ENCODE measurements at places on chromosomes 1 and 21. TPM values are rescaled to one million over a fixed set of nuclear protein-coding genes. Genes with fewer than 3 reads are reported as not detected.
A peak's percentile ranks its signal among the peaks of the same experiment; 100 is the strongest.

- peak; percentile 17 for DNase-seq
- H3K4me1 ChIP-seq: peaks cover 18% of the 10 kb centered on the region
- no peak overlapping the region for H3K4me3 ChIP-seq
- H3K36me3 ChIP-seq: no peaks in the 10 kb centered on the region
Observed at GRCh38 chr1:97942161-97943123, 21.6 kb upstream of the DPYD start.

- no peak overlapping the region for H3K4me3 ChIP-seq
- peaks cover 6% of the 10 kb centered on the region for H3K4me1 ChIP-seq
- no peaks in the 10 kb centered on the region for H3K27me3 ChIP-seq
- no peak overlapping the region for H3K27ac ChIP-seq
Observed at GRCh38 chr1:23836037-23836436, 10.8 kb upstream of the HMGCL start.

GRCh38 chr1:41892301-41892781, 26.4 kb downstream of the HIVEP3 start:
- H3K27me3 ChIP-seq: no peaks in the 10 kb centered on the region
- peak overlapping the region; percentile 60 for H3K4me3 ChIP-seq
- H3K27ac ChIP-seq: peak overlapping the region; percentile 68
- no peak for DNase-seq
- no peaks in the 10 kb centered on the region for H3K36me3 ChIP-seq
- peaks cover 23% of the 10 kb centered on the region for H3K4me1 ChIP-seq

- H3K27me3 ChIP-seq: peaks cover 2% of the 10 kb centered on the region
- no peaks in the 10 kb centered on the region for H3K4me1 ChIP-seq
- no peaks in the 10 kb centered on the region for H3K36me3 ChIP-seq
- no peak for DNase-seq
Observed at GRCh38 chr1:65141394-65141793, 6.6 kb upstream of the AK4 start.

GRCh38 chr1:245807306-245807705, 652.5 kb downstream of the KIF26B start:
- H3K27ac ChIP-seq: no peak overlapping the region
- H3K4me1 ChIP-seq: peaks cover 5% of the 10 kb centered on the region
- H3K27me3 ChIP-seq: no peaks in the 10 kb centered on the region
- no peaks in the 10 kb centered on the region for H3K36me3 ChIP-seq
- H3K4me3 ChIP-seq: no peak overlapping the region

DNA sequence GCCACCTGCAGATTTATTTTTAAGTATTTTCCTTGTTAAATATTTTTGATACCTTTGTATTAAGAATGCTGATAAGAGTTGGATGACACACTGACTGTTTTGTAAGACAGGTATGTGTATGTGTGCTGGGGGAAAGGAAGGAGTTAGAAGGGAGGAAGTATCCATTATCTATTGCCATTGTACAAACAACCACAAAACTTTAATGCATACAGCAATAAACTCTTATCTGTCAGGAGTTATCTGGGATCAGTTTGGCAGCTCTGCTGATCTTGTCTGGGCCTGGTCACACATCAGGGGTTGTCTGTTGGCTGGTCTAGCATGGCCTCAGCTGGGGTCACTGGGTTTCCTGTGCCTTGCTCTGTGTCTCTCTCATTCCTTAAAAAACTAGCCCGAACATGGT, 423.9 kb upstream of the USP24 start:
- H3K27me3 ChIP-seq: no peaks in the 10 kb centered on the region
- H3K36me3 ChIP-seq: no peaks in the 10 kb centered on the region
- peaks cover 4% of the 10 kb centered on the region for H3K4me1 ChIP-seq

ZNF684 gene
- polyA plus RNA-seq: 3.6 TPM

GRCh38 chr1:205030896-205031295, 12.1 kb upstream of the CNTN2 start:
- no peak overlapping the region for H3K27ac ChIP-seq
- H3K27me3 ChIP-seq: no peaks in the 10 kb centered on the region
- no peaks in the 10 kb centered on the region for H3K36me3 ChIP-seq
- no peak overlapping the region for H3K4me3 ChIP-seq
- H3K4me1 ChIP-seq: no peaks in the 10 kb centered on the region

DNA sequence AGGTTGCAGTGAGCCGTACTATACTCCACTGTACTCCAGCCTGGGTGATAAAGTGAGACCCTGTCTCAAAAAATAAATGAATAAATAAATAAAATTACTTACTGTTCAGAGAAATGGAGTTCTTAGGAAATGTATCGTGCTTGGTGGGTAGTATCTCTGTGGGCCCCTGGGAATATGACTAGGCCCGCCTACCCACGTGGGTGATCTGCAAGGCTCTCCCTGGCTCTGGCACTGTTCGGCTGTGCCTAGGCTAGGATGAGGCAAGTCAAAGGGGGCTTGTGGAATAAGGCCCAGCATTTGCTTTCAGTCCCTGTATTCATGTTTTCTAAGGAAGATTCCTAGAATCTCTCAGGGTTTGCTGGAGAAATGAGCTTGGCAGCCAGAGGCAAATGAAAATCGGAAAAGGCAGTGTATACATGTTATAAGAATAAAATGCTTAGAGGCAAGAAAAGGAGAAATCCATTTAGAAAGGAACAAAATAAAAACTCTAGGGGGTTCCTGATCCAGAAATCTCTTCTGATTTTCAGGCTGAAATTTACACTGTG, 4.5 kb upstream of the CSRP1 start:
- H3K36me3 ChIP-seq: no peaks in the 10 kb centered on the region
- no peak overlapping the region for H3K27ac ChIP-seq
- H3K27me3 ChIP-seq: no peaks in the 10 kb centered on the region
- no peak overlapping the region for H3K4me3 ChIP-seq
- DNase-seq: no peak
- peaks cover 9% of the 10 kb centered on the region for H3K4me1 ChIP-seq

GRCh38 chr1:4415476-4415875, 238.9 kb upstream of the AJAP1 start:
- no peak overlapping the region for H3K27ac ChIP-seq
- H3K27me3 ChIP-seq: no peaks in the 10 kb centered on the region
- no peaks in the 10 kb centered on the region for H3K4me1 ChIP-seq
- H3K36me3 ChIP-seq: no peaks in the 10 kb centered on the region

FAAH gene
- polyA plus RNA-seq: 1.6 TPM

- DNase-seq: peak; percentile 14
- H3K4me1 ChIP-seq: peaks cover 57% of the 10 kb centered on the region
- H3K27me3 ChIP-seq: no peaks in the 10 kb centered on the region
- peak overlapping the region; percentile 32 for H3K27ac ChIP-seq
- peaks cover 9% of the 10 kb centered on the region for H3K36me3 ChIP-seq
Observed at GRCh38 chr1:15417059-15417934, 7.6 kb downstream of the EFHD2 start.

GRCh38 chr1:91717839-91718238, 168.1 kb downstream of the TGFBR3 start:
- H3K4me1 ChIP-seq: peaks cover 8% of the 10 kb centered on the region
- no peak overlapping the region for H3K27ac ChIP-seq
- peaks cover 20% of the 10 kb centered on the region for H3K36me3 ChIP-seq
- no peak overlapping the region for H3K4me3 ChIP-seq
- DNase-seq: no peak
- H3K27me3 ChIP-seq: no peaks in the 10 kb centered on the region

- H3K36me3 ChIP-seq: no peaks in the 10 kb centered on the region
- no peaks in the 10 kb centered on the region for H3K4me1 ChIP-seq
- no peak overlapping the region for H3K27ac ChIP-seq
- DNase-seq: no peak
- no peaks in the 10 kb centered on the region for H3K27me3 ChIP-seq
- no peak overlapping the region for H3K4me3 ChIP-seq
Observed at GRCh38 chr1:157306896-157307295, 168.7 kb upstream of the ETV3 start.

SERINC2 gene
- polyA plus RNA-seq: not detected

TSACC gene
- 2.2 TPM for polyA plus RNA-seq

NEGR1 gene
- polyA plus RNA-seq: not detected

- peak overlapping the region; percentile 55 for H3K4me3 ChIP-seq
- no peaks in the 10 kb centered on the region for H3K27me3 ChIP-seq
- no peak for DNase-seq
Observed at GRCh38 chr1:64745986-64746940, 1.4 kb downstream of the RAVER2 start.

GRCh38 chr21:34122047-34122446, 48.7 kb downstream of the MRPS6 start:
- H3K27me3 ChIP-seq: no peaks in the 10 kb centered on the region
- no peak overlapping the region for H3K27ac ChIP-seq
- H3K36me3 ChIP-seq: no peaks in the 10 kb centered on the region
- no peaks in the 10 kb centered on the region for H3K4me1 ChIP-seq
- no peak for DNase-seq

Data from naive thymus-derived CD4-positive, alpha-beta T cell (primary cell).